KBM-7 (cell line): ENCODE measurements at places on chromosomes 3 and 15.

- DNase-seq, result no peak
Measured at GRCh38 chr3:132642539-132642847, 17.1 kb downstream of the ACAD11 start.

- peak; percentile 87 for DNase-seq
Measured at GRCh38 chr3:7290077-7290825, 429.3 kb downstream of the GRM7 start.

- DNase-seq, result no peak
Measured at GRCh38 chr3:116306720-116307119, 138.6 kb downstream of the LSAMP start.

- peak; percentile 78 for DNase-seq
Measured at GRCh38 chr3:43499256-43499655, 122.6 kb downstream of the ANO10 start.

DNA sequence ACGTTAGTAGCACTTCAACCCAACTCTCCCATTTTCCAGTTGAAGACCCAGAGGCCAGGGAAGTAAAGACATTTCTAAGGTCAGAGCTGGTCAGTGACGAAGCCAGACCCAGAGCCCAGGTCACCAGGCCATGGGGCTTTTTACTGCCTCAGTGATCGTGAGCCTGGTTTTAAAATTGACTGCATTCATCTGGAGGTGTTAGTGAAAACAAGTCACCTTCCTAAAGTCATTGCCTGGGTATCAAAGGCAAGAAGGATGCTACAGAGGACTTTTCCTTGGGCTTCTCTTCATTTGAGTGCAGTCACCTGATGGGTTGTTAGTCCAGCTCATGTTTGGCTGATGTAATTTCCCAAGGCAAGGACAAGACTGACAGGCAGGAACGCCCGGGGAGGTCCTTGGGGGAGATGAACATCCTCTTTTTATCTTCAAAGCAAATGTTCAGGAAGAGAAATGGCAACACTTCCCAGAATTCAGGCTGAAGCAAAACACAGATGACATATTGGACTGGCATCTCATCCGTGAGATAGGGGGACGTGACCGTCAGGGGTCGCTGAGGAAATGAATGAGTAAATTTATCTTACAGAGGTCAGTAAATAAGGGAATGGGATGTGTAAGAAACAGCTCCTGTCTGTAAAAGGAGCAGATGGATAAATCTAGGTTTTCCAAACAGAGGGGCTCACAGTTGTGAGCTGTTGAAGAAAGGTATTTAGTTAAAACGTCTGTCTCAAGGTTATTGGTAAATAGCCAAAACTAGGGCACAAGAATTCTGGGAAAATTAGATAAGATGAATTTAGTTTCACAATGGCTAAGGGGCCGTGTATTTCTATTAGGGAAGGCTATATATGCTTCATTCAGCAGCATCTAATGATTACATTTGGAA is 201.2 kb downstream of the OPA1 start:
- peak; percentile 53 for DNase-seq
